ENCODE measurements at places on chromosomes 7 and 10.

- DNase-seq: no peak
Observed at GRCh38 chr7:135729230-135729629, 1.2 kb upstream of the SLC13A4 start.

DNA sequence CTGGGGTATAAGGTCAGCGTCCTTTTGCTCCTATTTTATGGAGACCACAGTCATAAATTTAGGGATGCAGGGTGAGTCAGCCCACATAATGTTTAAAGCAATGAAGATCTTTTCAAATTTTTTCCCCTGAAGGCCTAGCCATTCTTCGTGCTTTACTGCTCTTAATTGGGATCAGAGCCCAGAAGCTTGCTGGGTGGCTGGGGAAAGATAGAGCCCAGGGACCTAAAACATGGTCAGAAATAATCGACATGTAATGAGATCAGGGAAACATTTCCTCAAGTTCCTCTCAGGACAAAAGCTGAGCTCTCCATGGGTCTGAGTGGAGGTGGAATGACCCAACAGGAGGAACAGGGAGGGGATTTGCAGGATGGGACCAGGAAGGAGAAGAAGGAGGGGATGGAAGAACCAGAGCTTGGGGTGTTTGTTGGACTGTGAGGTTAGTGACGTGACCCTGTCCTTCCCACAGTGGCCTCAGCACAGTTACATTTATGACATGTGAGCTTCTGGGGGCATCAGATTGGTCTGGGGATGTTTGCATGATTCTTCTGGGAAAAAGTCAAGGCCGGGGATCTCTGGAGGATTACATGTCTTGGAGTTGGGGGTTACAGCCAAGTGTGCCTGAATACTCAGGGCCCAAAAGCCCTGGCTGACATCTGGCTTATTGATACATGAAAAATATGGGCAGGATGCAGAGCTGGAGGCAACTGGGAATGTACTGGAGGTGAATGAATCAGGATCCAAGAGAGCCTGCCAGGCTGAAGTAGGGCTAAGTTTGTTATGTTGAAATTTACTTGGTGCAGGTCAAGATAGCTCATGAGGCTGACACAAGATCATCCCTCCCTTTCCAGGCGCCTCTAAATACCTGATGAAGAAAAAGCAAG is 477.9 kb downstream of the RPS24 start:
- no peak for DNase-seq

GRCh38 chr10:68052463-68052862 is 22.6 kb downstream of the HERC4 start:
- no peak for DNase-seq

GRCh38 chr7:103346396-103346795 is 1.0 kb upstream of the PSMC2 start:
- no peak for DNase-seq

GRCh38 chr7:152382244-152382643 is 53.6 kb downstream of the KMT2C start:
- no peak for DNase-seq
